Stimulated activated CD8-positive, alpha-beta memory T cell treated with anti-CD3 and anti-CD28 coated beads, Interleukin-7, amount 100 ng/mL, for 1 hour (primary cell): ENCODE measurements at places on chromosomes 4 and X.

DNA sequence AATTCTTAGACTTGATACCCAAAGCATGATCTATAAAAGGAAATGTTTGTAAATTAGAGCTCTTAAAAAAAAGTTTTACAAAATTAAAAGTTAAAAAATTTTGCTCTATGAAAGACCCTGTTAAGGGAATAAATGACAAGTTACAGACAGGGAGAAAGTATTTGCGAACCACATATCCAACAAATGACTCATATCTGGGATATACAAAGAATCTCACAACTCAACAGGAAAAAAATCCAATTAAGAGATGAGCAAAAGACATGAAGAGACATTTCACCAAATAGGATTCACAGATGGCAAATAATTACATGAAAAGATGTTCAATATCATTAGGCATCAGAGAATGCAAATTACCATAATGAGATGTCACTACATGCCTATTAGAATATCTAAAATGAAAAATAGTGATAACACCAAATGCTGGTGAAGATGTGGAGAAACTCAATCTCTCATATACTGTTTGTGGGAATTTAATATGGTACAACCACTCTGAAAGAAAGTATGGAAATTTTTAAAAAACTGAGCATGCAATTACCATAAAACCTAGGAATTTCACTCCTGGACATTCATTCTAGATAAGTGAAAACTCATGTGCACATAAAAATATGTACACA lies 100.8 kb upstream of the EOLA2 start:
- no peak for DNase-seq

GRCh38 chrX:9927698-9928482 lies 39.3 kb upstream of the CLDN34 start:
- no peak for DNase-seq

- no peak for DNase-seq
Measured at GRCh38 chr4:126386512-126386911, 1071.8 kb downstream of the FAT4 start.

DNA sequence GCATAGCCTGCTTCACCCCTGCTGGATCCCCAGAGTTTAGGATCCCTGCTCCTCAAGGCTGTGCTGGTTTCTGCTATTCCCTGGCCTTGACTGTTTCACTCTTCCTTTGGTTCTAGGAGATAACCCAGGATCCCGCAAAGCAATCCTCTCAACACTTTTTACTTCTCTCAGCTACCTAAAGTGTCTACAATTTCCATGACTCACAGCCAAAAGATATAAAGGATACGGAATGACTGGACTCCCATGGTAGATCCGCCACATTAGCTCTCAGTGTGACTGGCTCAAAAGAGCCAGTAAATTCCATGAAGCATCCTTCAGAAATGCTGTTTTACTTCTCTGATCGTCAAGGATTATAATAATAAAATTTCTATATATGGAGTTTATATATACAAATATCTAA lies 66.3 kb upstream of the TMEM164 start:
- DNase-seq = no peak

GRCh38 chr4:125042041-125042440 lies 272.7 kb upstream of the FAT4 start:
- no peak for DNase-seq

DNA sequence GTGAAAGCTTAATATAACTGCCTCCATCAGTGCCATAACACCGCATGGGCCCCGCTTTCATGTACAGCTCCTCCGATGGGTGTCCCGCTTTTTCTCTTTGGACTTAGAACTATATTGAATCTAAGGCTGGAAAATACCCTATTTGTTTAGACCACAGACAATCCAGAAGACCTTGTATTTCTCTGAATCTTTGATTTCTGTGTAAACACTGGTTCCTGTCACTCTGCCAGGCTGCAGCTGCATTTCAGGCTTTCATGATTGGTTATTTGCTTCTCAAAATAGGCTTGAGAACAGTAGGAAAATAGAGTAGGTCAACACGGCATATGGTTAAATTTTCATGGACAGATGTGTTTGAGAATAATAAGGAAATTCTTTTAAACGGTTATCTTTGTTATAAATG lies 80.0 kb downstream of the NWD2 start:
- no peak for DNase-seq

- DNase-seq = no peak
Measured at GRCh38 chr4:73711989-73712388, 28.4 kb upstream of the CXCL8 start.

DNA sequence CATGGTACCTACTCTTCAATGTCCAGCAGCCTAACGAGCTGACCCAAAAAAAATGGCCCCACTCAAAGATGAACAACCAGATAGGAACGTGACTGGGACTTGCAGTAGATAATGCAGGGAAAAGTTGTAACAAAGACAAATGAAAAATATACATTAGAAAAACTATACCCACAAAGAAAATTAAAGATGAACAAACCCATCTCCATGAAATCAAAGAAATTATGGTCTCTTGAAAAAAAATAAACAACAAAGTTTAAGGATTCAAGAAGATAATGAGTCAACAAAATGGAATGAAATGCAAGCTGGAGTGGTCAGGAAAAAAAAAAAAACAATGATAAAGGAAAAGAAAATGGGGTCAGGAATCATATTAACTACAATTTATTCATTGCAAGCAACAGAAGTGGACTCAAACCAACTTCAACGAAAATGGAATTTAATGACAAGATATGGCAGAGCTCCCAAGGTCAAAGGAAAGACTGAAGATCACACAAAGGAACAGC lies 309.8 kb upstream of the GALNT7 start:
- no peak for DNase-seq

DNA sequence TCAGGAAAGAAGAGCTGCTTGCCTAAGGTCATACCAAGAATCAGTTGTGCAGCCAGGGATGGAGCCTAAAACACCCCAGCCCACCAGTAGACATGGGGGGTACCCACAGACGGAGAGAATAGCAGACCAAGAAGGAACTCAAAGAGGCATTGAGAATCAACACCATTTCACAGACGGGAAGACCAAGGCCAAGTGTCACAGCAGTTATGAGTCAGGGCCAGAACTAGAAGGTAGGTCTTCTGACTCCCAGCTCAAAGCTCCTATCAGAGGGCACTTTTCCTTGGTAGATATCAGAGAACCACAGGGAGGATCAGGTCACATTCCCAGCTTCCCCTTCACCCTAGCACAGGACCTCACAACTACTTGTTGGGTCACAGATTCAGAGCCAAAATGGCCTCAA lies 14.5 kb downstream of the OTUD5 start:
- DNase-seq = no peak

DNA sequence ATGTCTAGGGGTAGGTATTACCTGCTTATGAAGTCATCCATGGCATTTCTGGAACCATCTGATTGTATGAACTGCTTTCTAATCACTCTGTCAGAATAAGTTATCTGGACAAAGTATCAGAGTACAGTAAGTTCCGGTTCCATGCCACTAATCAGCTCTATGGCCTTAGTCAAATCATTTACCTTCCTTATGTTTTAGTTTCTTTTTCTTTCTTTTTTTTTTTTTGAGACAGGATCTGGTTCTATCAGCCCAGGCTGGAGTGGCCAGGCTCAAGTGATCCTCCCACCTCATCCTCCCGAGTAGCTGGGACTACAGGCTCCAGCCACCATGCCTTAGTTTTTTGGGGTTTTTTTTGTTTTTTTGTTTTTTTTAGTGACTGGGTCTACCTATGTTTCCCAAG lies 11.5 kb downstream of the XIAP start:
- no peak for DNase-seq

DNA sequence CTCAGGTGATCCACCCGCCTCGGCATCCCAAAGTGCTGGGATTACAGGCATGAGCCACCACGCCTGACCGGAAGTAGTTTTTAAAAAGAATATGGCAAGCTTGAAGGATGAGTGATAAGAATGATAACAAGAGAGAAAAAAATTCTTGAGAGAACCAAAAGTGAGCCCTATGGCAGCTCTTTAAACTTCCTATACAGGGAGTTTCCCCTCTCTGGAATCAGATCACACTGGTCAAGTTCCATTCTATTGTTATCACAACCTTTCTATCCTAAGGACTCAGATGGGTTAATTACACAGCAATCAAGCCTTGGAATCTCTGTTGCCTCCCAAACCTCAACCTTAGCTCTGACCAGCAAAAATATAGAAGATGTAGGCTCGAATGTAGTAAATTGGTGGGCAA lies 33.8 kb upstream of the ZNF518B start:
- no peak for DNase-seq

- DNase-seq = no peak
Measured at GRCh38 chr4:38177641-38178391, 217.6 kb downstream of the PTTG2 start.

DNA sequence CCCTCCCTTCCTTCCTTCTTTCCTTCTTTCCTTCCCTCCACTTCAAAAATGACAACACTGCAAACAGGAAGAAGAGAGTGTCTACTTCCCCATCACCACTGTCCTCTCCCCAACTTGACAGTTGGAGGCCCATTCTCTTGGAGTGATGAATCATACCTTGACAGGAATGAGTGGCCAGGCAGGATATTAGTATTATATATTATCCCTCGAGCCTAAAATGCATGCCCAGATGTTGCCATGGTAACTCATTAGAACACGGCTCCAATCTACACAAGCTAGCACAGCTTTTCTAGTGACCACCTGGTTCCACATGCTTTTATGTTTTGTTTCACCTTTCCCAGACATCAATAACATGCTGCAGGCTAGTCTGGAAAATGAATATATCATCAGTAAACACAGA lies 71.3 kb upstream of the LHFPL1 start:
- no peak for DNase-seq

- DNase-seq = no peak
Measured at GRCh38 chr4:112973750-112974251, 75.7 kb upstream of the ANK2 start.

GRCh38 chrX:341541-342101 lies 23.0 kb upstream of the GTPBP6 start:
- DNase-seq = no peak

DNA sequence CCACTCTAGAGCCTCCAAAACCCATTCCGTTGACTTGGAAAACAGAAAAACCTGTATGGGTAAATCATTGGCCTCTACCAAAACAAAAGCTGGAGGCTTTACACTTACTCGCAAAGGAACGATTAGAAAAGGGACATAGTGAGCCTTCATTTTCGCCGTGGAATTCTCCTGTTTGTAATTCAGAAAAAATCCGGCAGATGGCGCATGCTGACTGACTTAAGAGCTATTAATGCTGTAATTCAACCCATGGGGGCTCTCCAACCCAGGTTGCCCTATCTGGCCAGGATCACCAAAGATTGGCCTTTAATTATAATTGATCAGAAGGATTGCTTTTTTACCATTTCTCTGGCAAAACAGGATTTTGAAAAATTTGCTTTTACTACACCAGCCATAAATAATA lies 60.8 kb downstream of the ZNF732 start:
- DNase-seq = peak; percentile 14

DNA sequence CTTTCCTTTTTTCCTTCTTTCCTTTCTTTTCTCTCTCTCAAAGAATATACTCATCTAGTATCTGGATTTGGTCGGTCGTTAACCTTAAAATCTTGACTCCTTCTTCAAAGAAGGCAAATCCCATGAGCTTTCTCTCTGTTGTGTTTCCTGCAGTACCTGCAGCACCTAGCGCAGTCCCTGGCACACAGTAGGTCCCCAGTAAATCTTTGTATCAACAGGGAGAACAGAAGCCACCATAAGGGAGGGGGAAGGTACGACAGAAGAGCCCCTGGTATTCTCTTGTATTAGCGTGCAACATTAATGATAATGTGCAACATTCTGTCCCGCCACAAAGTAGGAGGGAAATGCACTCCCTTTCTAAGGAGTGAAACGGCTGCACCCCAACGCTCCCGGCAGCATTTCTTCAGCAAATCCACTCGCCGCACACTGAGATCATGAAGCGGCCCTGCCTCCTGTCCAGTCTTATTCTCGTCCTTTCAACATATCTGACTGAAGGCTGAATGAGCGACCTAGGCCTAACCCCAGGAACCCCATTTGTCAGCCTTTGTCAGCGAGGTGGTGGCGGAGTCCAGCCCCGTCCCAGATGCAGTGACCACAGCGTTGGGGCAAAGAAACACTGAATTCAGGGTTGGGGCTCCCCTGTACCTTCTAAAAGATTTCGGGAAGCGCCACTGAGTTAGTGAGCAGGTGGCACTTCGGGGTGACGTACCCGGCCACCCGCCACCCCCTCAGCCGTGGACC lies 133.7 kb downstream of the AMELX start:
- DNase-seq = no peak

GRCh38 chrX:70129816-70130215 lies 3.4 kb upstream of the IGBP1 start:
- DNase-seq = no peak

DNA sequence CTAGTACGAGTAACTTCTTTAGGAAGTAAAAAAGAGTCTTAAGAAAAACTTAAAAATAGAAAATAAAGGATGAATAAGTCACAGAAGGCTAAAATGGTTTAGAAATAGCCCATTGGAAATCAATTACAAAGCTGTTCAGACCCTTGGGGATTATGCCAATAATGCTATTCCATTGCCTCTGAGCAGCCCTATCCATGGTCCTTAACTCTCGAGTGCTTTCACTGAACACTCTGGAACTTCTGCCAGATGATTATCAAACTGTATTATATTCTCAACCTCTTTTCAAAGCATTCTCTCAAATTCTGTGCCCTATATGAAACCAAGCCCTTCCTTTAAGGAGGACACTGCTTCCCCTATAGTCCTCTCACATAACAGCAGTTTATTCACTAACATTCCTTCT lies 17.0 kb downstream of the SLC9B1 start:
- DNase-seq = no peak

DNA sequence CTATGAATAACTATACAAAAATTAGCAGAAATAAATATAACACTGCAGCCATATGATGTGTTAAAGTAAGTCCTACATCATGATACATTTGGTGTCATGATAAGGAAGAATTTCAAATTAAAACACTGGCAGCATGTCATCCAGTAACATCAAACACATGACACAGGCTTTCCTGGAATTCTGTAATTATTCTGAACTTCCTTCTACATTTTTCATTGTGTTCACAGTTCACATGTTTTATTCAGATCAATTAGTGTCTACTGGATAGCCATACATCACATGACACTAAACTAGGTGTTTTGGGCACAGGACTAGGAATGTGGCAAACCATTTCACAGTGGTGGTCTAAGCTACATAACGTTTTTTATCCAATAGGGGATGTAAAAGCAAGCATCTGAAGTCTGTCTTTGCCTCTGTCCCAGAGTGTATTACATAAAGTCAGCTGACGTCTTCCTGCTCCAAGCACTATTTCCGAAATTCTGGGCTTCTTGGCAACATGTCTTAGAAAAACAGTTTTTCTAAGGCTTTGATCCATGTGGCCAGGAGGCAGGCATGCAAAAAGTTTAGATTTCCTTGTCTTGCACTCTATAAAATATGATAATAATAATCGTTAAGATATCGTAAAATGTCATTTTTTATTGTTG lies 707.9 kb downstream of the CENPC start:
- DNase-seq = no peak

- DNase-seq = no peak
Measured at GRCh38 chrX:10111364-10112148, 45.2 kb upstream of the CLCN4 start.

GRCh38 chr4:136392576-136392975 lies 1139.7 kb downstream of the PCDH18 start:
- no peak for DNase-seq

DNA sequence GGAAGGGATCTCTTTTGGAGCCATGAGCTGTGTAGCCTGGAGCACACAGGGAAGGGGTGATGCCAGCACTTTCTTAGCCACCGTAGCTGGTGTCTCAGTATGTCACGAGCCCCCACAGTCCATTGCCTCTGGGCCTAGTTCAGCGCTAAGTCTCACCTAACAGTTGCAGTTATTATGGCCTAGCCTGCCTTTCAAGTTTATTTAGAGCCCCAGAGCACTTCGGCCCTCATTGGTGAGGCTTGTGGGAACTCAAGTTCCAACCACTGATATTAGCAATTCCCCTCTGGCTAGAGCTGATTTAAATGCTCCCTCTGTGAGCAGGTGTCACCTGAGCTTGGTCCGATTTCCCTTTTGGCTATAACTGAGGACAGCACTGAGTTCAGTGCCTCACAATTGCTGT lies 388.4 kb upstream of the MAOA start:
- no peak for DNase-seq
